ENCODE measurements at places on chromosomes 12 and 14. TPM values are rescaled to one million over a fixed set of nuclear protein-coding genes. Genes with fewer than 3 reads are reported as not detected.

SPX gene
- total RNA-seq: 0.25 TPM

ACSS3 gene
- 24.7 TPM for total RNA-seq

KRT3 gene
- total RNA-seq: not detected

TMEM119 gene
- 0.25 TPM for total RNA-seq

UNC79 gene
- total RNA-seq: 0.05 TPM

SALL2 gene
- total RNA-seq: 2.9 TPM

- H3K27me3 ChIP-seq: no peaks in the 10 kb centered on the region
- DNase-seq: no peak
- H3K27ac ChIP-seq: no peak overlapping the region
- H3K4me1 ChIP-seq: no peaks in the 10 kb centered on the region
Observed at GRCh38 chr14:71606575-71606974, 325.7 kb upstream of the RGS6 start.

DNA sequence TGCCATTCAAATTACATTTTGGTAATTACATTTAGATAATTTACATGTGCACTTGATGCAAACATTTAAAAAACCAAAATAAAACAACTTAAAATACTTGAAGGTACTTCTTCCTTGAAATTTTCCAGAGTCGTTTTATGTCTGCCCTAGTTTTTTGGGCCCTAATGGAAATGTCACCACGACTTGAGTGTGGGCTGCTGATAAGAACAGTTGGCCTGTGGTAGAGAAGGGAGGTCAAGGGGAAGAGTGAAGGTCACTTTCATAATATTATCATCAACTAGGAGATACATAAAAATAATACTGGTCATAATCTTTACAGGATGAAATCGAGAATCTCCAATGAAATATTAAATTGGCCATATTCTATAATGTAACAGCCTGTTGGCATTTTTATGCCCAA lies 23.1 kb downstream of the ZDHHC17 start:
- H3K27me3 ChIP-seq: no peaks in the 10 kb centered on the region
- no peak overlapping the region for H3K27ac ChIP-seq
- no peaks in the 10 kb centered on the region for H3K36me3 ChIP-seq
- H3K4me3 ChIP-seq: no peak overlapping the region
- peaks cover 6% of the 10 kb centered on the region for H3K4me1 ChIP-seq

GRCh38 chr12:93192878-93193277 lies 184.8 kb upstream of the NUDT4 start:
- no peak for DNase-seq
- no peaks in the 10 kb centered on the region for H3K4me1 ChIP-seq
- H3K27ac ChIP-seq: no peak overlapping the region
- no peak overlapping the region for H3K4me3 ChIP-seq
- H3K27me3 ChIP-seq: no peaks in the 10 kb centered on the region

GRCh38 chr12:4762773-4763172 lies 42.6 kb downstream of the GALNT8 start:
- H3K36me3 ChIP-seq: no peaks in the 10 kb centered on the region
- H3K4me1 ChIP-seq: no peaks in the 10 kb centered on the region
- H3K27ac ChIP-seq: no peak overlapping the region
- no peaks in the 10 kb centered on the region for H3K27me3 ChIP-seq
- no peak for DNase-seq
- no peak overlapping the region for H3K4me3 ChIP-seq

- H3K4me3 ChIP-seq: no peak overlapping the region
- H3K27me3 ChIP-seq: no peaks in the 10 kb centered on the region
- H3K27ac ChIP-seq: no peak overlapping the region
- no peaks in the 10 kb centered on the region for H3K36me3 ChIP-seq
- DNase-seq: no peak
Observed at GRCh38 chr12:77133566-77133965, 68.2 kb upstream of the E2F7 start.

DNA sequence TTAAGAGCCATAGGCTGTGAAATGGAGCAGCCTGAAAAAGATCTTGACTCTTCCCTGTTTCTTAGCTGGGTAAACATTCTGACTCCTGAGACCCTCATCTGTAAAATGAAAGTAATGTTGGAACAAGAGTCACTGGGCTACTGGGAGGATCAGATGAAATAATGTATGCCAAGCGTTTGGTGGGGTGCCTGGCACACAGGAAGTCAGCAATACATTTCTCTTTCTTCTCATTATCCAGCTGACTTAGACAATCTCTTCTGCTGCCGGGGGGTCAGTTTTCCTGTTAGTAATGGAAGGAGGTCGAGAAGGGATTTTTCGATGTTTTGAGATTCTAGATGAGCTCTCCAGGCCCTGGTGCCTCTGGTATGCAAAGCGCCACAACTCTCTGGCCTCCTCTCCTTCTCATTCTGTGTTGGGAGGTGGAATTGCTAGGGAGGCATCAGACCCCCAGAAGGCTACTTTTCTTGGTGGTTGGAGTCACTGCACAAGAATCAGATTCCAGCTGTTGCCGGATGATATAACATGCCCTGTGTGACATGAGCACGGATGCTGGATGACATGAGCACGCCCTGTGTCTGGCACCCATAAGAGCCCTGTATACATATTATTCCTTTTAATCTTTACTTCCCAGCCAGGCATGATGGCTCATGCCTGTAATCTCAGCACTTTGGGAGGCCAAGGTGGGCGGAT lies 4.3 kb downstream of the OASL start:
- H3K27me3 ChIP-seq: no peaks in the 10 kb centered on the region
- no peak for DNase-seq
- H3K36me3 ChIP-seq: peaks cover 6% of the 10 kb centered on the region
- no peak overlapping the region for H3K4me3 ChIP-seq

DNA sequence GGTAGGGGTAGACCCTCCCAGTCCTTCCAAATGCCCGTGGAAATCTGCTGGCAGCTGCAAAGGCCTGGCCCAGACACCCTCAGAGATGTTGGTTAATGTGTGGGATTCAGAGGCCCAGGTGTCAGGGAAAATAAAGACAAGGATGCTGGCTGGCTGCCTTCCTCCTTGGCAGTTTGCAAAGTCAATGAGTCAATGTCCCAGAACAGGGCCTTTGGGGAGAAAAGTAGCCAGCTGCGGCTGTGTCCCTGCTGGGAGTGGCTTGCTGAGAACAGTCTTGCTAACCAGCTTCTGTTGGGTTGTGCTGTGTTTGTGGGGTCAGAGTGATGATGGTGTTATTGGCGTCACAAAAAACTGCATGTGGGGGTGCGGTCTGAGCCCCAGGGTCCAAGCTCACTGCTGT lies 29.2 kb downstream of the GLRX5 start:
- no peak for DNase-seq
- H3K27ac ChIP-seq: no peak overlapping the region
- H3K4me3 ChIP-seq: no peak overlapping the region
- no peaks in the 10 kb centered on the region for H3K36me3 ChIP-seq
- no peaks in the 10 kb centered on the region for H3K27me3 ChIP-seq
- peaks cover 5% of the 10 kb centered on the region for H3K4me1 ChIP-seq

GRCh38 chr12:49342066-49342913 lies 4.4 kb upstream of the DNAJC22 start:
- peaks cover 26% of the 10 kb centered on the region for H3K4me1 ChIP-seq
- H3K27ac ChIP-seq: no peak overlapping the region
- H3K4me3 ChIP-seq: peak overlapping the region; percentile 48
- H3K27me3 ChIP-seq: no peaks in the 10 kb centered on the region
- peak; percentile 82 for DNase-seq
- no peaks in the 10 kb centered on the region for H3K36me3 ChIP-seq

GRCh38 chr14:56423544-56423943 lies 156.1 kb upstream of the TMEM260 start:
- no peak overlapping the region for H3K4me3 ChIP-seq
- H3K4me1 ChIP-seq: no peaks in the 10 kb centered on the region
- H3K27ac ChIP-seq: no peak overlapping the region
- no peaks in the 10 kb centered on the region for H3K36me3 ChIP-seq
- no peaks in the 10 kb centered on the region for H3K27me3 ChIP-seq
- no peak for DNase-seq

- H3K36me3 ChIP-seq: no peaks in the 10 kb centered on the region
- no peak overlapping the region for H3K27ac ChIP-seq
- no peak for DNase-seq
- no peak overlapping the region for H3K4me3 ChIP-seq
- no peaks in the 10 kb centered on the region for H3K4me1 ChIP-seq
Observed at GRCh38 chr14:106511006-106511799, 984.8 kb downstream of the TMEM121 start.

- no peak overlapping the region for H3K27ac ChIP-seq
- DNase-seq: no peak
- no peaks in the 10 kb centered on the region for H3K36me3 ChIP-seq
- peaks cover 13% of the 10 kb centered on the region for H3K4me1 ChIP-seq
- no peaks in the 10 kb centered on the region for H3K27me3 ChIP-seq
Observed at GRCh38 chr12:8078916-8079315, 3.2 kb upstream of the NECAP1 start.

DNA sequence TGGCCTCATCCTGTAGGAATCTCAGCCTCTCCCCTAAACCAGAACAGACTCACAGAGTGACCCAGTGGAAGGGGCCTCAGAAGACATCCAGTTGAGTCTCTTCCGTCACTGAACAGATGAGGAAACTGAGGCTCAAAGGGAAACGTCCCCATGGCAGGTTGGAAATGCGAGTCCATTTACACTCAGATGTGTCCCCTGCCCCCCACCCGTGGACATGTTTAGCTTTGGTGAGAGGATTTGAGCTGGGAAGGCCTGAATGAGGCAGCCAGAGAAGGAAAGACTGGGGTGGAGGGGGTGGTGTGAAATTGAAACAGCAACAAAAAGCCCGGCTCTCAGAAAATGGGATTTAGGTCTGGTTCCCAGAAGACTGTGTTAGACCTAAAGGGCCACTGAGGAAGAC lies 1.7 kb downstream of the FAIM2 start:
- no peaks in the 10 kb centered on the region for H3K36me3 ChIP-seq
- no peak overlapping the region for H3K27ac ChIP-seq
- no peaks in the 10 kb centered on the region for H3K27me3 ChIP-seq
- no peak for DNase-seq
- no peak overlapping the region for H3K4me3 ChIP-seq

DNA sequence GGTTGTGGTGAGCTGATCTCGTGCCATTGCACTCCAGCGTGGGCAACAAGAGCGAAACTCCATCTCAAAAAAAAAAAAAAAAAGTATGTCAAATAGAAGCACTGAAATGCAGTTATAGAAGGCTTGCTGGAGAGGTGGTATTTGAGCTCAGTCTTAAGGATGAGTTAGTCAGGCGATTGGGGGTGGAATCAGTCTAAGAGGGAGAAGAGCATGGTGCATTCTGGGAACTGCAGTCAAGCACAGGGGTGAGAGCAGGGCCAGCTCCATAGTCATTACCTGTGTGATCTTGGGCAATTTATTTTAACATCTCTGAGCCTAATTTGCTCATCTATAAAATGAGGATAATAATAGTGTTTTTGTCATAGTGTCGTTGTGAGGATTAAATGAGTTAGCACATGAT lies 5.9 kb upstream of the GNB3 start:
- H3K36me3 ChIP-seq: no peaks in the 10 kb centered on the region
- no peak for DNase-seq
- H3K27me3 ChIP-seq: no peaks in the 10 kb centered on the region
- H3K4me3 ChIP-seq: no peak overlapping the region
- no peaks in the 10 kb centered on the region for H3K4me1 ChIP-seq

DNA sequence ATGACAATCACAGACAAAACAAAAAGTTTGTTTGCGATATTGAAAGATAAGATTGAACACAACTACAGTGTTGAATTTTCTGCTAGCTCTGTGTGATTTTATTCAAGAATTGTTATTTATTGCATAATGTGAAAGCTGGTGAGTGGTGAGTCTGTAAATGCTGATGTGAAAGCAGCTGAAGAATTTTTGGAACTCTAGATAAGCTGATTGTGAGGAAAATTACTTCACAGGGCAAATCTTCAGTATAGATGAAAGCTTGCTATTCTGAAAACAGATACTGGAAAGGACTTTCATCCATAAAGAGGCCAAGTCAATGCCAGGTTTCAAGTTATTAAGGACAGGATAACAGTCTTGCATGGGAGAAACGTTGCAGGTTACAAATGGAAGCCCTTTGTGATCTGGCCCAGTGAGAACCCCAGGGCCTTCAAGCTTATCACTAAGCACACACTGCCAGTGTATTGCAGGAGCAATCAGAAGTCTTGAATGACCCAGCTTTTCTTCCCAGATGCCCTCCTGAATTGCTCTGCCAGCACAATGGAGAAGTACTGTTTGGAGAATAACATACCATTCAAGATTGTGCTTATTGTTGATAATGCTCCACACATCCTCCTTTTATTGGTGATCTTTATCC lies 153.7 kb downstream of the PCNX1 start:
- H3K36me3 ChIP-seq: peaks cover 29% of the 10 kb centered on the region
- no peak for DNase-seq
- no peak overlapping the region for H3K4me3 ChIP-seq
- H3K4me1 ChIP-seq: peaks cover 7% of the 10 kb centered on the region

DNA sequence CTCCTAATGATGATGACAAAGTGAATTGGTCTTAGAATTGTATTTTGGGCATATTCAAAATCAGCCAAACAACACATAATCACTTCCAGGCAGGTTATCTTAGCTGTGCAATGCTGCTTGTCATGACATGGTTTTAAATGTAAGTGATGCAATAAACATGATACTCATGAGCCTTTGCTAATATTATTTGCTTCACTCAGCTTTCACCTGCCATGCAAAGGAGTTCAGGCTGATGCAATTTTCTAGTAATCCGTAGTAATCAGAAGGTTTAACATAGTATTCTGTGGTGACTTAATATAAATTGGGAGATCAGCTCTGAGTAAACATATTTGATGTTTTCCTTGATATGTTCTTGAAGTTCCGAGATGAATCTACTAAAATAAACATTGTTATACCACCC lies 29.1 kb downstream of the TMEM260 start:
- no peak for DNase-seq
- no peaks in the 10 kb centered on the region for H3K4me1 ChIP-seq
- H3K36me3 ChIP-seq: peaks cover 1% of the 10 kb centered on the region
- H3K4me3 ChIP-seq: no peak overlapping the region

GRCh38 chr12:82848845-82849244 lies 162.1 kb downstream of the TMTC2 start:
- H3K4me1 ChIP-seq: no peaks in the 10 kb centered on the region
- no peak for DNase-seq
- no peak overlapping the region for H3K4me3 ChIP-seq
- H3K36me3 ChIP-seq: no peaks in the 10 kb centered on the region
- H3K27me3 ChIP-seq: no peaks in the 10 kb centered on the region

DNA sequence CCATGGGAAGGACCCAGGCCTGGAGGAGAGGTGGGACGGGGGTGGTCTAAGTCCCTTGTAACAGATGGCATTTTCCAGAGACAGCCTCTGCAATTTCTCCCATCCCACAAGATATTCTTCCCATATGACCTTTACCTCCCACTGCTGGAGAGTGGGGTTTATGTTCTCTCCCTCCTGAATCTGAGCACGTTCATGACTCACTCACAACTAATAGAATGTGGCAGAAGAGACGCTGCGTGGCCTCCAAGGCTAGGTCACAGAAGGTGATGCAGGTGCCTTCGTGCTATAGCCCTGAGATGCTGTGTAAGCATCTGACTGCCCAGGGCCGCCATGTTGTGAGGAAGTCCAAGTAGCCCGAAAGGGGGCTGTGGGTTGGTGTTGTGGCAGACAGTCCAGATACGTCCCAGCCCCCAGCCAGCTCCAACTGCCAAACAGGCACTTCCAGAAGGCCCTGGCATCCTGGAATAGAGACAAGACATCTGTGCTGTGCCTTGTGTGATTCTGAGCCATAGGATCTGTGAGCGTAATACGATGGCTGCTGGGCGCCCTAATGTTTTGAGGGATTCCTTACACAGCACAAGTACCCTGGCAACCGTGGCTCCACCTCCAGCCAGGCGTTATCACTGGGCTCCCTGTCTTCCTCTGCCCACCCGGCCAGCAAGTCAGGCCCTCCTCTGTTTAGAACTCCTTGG lies 56.1 kb upstream of the NCOR2 start:
- H3K27me3 ChIP-seq: no peaks in the 10 kb centered on the region
- no peak overlapping the region for H3K4me3 ChIP-seq
- DNase-seq: no peak
- no peaks in the 10 kb centered on the region for H3K4me1 ChIP-seq

Data from liver (tissue), 10 donors.